ENCODE measurements at places on chromosomes 1 and 21.

- no peak for DNase-seq
Measured at GRCh38 chr1:203322500-203323179, 17.3 kb downstream of the BTG2 start.

- DNase-seq: no peak
Measured at GRCh38 chr1:113808450-113809195, 3.7 kb downstream of the RSBN1 start.

- DNase-seq: no peak
Measured at GRCh38 chr1:31010086-31010989, 55.2 kb downstream of the PUM1 start.

DNA sequence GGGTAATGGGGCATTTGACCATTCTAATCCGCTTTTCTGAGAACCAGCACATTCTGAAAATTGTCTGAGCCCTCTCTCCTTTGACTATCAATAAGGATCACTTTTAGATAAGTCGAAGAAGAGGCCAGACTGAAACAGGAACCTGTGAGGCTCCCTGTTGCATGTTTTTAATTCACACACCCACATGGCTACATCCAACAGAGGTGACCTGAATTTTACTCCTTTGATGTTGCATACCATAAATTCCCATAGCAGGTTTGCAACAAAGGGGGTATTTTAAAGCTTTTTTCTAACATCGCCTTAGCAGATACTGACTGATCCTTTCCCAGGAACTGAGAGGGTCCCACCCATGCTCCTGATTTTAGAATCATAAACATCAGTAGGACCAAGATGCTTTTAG, 450.8 kb downstream of the USP25 start:
- no peak for DNase-seq

GRCh38 chr1:54594463-54594862, 28.9 kb downstream of the FAM151A start:
- no peak for DNase-seq
